ENCODE measurements at places on chromosomes 11 and 22.

DNA sequence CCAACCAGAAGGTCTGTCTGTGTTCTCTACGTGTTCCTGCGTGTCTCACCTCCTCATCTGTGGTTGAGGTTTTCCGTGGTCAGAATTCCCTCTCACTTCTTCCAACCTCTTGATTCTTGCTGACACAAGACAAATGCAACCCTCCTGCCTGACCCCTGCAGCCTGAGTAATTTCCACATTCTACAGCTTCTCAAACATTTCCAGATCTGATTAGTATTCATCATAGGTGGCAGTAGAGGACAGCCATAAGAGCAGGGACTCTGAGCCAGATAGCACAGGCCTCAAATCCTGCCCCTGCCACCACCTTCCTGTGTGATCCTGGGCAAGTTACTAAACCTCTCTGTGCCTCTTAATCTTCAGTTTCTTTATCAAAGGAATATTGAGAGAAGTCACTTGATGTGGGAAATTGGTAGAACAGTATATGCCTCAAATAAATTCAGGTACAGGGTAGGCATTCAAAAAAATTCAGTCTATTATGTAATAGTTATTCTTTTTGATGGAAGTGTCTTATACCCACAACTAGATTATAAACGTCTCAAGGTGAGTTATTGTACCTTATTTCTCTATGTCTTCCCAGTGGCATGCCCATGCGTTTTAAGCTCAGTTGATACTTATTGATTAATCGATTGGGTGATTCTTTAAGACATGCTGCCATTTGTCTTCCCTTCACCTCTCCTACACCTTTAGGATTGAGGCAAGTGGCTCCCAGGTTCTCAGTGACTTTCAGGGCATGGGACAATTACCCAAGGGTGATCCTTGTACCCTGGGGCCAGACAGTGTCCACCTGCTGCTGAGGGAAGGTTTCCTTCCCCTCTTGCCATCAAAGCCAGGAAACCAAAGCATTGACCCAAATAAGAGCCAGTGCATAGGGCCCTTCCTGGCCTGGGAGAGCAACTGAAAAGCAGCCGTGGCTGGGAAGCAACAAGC, 19.6 kb downstream of the POU2AF1 start:
- no peak for DNase-seq

DNA sequence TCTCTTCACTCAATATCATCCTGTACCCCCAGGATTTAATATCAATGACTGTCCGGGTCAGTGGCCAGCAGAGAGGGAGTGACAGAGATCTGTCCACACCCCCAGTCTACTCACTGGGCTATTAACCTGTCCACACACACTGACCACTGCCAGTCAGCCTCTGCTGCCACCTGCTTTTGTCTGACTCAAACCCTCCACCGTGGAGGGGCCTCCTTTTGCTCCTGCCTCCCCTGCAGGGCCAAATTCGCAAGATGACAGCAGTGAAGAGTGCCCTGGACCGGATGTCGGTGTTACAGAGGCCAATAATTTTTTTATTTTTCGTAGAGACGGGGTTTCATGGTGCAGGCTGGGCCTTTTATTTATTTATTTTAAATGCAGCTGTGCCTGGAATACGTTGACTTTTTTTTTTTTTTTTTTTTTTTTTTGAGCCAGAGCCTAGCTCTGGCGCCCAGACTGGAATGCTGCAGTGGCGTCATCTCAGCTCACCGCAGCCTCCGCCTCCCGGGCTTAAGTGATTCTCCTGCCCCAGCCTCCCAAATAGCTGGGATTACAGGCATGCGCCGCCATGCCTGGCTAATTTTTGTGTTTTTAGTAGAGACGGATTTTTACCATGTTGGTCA, 5.1 kb downstream of the PDXP start:
- no peak for DNase-seq

DNA sequence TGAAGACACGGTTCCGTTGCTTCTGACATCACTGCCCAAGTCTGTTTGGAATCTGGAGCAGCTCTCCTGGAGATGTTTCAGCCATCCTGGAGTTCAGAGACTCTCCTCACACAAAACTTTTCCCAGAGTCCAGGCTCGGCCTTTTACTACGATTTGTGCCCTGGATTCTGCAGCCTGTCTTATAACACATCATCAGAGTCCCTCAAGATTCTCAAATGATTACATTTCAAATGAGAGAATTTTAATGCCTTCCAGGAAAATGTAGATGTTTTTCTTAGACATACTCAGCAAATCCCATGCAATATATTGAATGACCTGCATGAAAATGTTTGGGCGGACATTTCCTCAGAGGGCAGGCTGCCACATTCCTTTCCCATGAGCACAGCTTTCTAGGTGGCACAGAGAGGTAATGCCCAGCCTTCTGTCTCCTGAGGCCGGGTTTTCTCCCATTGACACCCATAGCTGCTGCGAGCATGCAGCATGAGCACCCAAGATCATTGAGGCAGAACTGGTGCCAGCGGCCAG, 129.1 kb downstream of the SNX19 start:
- no peak for DNase-seq

GRCh38 chr11:117859061-117859460, 17.4 kb downstream of the FXYD6 start:
- no peak for DNase-seq

- DNase-seq = peak; percentile 54
Observed at GRCh38 chr22:46143491-46144147, 6.7 kb upstream of the PPARA start.

DNA sequence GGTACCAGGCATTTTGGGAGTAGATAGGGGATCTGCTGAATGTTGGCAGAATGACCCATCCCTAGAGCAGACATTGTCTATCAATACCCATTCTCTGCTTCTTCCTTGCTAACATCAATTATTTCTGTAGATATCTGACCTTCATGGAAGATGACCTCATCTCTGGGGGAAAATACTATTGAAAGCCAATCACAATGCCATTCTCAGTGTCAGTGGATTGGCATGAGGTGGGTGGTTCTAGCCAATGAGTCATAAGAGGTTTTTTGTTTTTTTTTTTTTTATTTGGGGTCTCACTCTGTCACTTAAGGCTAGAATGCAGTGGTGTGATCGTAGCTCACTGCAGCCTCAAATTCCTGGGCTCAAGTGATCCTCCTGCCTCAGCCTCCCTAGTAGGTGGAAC, 42.5 kb downstream of the SNX19 start:
- no peak for DNase-seq

DNA sequence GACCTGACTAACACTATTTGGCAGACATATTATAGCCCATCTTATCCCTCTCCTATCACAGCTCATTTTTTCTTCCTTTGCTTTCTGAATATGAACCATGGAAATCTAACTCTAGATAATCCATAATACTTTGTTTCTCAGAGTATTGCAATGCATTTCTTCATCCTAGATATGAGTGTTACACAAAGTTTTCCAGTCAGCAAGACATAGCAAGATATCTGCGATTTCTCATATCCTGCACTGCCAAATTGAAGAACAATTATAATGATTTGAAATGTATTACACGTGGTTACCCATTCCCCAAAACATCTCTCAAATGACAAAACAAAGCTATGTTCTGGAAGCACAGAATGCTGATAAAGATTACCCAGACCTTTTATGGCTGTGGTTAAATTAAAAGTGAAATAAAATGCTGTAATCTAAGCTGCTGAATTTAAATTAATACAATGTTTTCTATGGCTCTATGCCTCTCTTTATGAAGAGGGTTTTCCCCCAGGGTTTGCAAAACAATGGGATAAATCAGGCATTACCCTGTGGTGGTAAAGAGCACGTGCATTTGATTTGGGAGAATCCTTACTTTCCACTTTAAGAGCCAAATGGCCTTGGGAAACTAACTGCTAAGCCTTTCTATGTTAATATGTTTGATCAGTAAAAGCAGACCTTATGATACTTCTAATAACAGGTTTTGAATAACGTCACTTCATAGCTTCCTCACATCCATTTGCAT, 1291.0 kb upstream of the CNTN5 start:
- DNase-seq = no peak

DNA sequence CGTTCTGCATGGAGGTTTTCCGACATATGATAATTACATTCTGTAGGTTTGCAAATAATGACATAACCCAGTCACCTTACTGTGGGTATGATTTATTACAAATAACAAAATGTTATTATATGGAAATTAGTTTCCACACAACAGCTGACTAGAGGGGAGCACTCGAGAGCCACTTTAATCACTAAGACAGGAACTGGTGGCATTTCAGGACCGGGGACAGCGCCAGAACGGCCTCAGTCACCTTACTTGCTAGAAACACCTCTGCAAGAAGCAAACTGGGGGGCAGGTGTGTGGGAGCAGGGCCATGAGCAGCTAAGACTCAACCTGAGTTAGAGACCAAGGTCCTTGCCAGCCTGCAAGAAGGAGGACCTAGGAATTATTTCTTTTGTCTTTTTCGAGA, 199.9 kb downstream of the DSCAML1 start:
- peak; percentile 46 for DNase-seq

- no peak for DNase-seq
Observed at GRCh38 chr11:122486793-122487495, 168.6 kb upstream of the UBASH3B start.

DNA sequence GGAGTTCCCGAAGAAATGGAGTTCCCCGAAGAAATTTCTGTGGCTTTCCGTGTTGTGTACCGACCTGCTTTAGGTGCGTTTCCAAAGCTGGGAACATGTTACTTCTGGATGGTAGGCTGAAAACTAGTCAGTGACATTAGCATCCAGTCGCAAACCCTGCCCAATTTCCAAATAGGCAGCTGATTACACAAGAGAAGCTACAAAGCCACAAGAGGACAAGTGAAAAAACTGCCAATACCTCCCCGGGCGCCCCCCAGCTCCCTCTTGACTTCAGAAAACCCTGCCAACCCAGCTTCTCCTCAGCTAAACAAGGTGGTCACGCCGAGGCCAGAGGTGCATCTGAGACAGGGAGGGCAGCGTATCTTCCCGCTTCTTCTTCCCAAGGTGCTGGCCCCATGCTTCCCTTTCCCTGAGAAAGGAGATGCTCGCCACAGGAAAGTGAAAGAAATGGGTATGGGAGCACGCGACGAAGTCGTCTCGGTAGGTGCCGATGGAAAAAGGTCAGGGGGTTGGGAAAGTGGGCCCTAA, 551 bp downstream of the AGBL2 start:
- DNase-seq = no peak

- no peak for DNase-seq
Observed at GRCh38 chr11:14041040-14041439, 78.5 kb downstream of the SPON1 start.

- DNase-seq = no peak
Observed at GRCh38 chr11:128345316-128345715, 242.0 kb downstream of the ETS1 start.

GRCh38 chr22:18126606-18127005, 16.0 kb downstream of the TUBA8 start:
- DNase-seq = no peak

DNA sequence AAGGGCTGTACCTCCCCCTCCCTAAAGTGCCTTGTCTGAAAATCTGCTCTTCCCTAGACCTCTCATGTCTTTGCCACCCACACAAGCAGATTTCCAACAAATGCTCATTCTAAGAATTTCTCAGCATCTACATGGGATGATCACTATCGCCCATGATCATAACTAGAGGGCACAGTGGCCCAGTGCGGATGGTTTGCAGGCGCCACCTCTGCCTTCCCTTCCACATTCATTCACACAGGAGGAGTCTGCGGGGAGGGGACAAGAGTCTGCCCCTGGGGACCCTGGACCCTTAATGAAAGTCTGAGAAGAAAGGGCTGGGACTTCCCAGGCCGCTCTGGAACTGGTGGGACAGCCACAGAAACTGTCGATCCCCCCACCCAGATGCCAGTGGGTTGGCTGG, 28.9 kb downstream of the KCTD17 start:
- DNase-seq = no peak

DNA sequence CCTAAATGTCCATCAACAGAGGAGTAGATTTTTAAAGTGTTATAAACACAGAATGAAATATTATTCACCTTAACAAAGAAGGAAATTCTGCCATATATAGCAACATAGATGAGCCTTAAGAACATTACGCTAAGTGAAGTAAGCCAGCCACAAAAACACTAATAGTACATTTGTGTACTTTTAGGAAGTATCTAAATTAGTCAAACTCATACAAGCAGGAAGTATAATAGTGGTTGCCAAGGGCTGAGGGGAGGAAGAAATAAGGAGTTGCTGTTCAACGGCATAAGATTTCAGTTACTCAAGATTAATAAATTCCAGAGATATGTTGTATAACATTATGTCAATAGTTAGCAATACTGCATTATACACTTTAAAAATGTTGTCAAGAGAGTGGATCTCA, 181.7 kb upstream of the ZC3H12C start:
- DNase-seq = no peak

DNA sequence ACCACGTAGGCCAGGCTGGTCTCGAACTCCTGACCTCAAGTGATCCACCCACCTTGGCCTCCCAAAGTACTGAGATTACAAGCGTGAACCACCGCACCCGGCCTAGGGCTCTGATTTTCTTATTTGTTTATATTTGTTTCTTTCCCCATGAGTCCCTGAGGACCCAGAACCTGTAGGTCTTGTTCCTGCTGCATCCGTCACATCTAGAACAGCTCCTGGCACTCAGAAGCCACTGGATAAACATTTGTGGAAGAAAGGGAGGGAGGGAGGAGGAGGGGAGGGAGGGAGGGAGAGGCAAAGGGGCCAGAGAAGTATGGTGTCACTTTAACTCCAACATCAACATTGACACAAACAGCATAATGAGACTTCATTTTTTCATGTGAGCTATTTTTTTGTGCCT, 67.7 kb downstream of the CELSR1 start:
- DNase-seq = no peak

DNA sequence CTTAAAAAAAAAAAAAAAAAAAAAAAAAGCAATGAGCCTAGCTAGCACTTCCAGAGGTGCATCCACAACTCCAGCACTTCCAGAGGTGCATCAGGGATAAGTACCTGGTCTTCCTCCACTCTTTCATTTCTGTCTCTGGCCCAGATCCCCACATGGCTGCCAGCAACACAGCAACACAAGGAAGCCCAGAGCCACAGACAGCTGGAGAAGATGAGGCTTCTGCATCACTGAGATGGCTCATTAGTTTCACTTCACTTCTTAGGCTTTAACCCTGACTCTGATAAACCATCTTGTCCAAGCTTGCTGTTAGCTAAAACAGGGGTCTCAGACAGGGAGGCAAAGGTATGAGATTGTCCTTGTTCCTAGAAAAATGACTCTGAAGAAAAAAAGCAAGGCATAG, 35.6 kb downstream of the PC start:
- DNase-seq = no peak

DNA sequence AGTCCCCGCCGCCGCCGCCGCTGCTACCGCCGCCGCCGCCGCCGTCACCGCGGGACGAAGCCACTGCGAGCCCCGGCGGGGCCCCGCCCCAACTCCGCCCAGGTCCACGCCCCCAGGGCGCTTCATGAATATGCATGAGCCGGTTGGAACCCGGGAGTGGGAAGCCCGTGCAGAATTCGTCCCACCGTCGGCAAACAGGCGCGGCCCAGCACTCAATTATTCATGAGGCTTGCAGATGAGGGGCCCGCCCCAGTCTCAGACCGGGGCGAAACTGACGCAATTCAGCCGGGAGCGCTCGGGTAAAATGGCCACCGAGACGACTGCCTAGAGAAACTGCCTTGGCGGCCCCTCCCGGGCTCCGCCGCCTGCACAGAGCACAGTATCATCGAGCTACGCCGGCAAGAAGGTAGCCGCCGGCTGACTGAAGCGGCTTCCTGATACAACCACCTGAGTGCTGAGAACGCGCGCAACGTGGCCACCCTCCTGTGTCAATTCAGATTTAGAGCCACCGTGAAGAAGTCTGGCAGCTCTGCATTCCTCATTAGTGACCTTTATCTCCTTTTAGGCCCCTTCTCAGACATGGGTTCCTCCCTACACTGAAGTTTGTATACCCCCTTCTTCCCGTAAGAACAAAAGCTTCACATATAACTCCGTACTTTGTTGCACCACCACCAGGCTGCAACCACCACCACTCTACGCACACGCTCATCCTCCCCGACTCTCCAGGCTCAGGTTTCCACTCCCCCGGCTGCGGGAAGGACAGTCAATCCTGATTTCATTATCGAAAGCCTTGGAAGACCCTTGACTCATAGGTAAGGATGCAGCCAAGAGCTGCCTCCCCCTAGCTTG, at the start of gene TNKS1BP1:
TSS of gene TNKS1BP1 (minus strand) at position 67 of the 849 bp plus-strand sequence. CDS start 3,067 bp downstream, outside the sequence.
- peak; percentile 98 for DNase-seq
